ENCODE measurements at places on chromosomes 1 and 21.

DNA sequence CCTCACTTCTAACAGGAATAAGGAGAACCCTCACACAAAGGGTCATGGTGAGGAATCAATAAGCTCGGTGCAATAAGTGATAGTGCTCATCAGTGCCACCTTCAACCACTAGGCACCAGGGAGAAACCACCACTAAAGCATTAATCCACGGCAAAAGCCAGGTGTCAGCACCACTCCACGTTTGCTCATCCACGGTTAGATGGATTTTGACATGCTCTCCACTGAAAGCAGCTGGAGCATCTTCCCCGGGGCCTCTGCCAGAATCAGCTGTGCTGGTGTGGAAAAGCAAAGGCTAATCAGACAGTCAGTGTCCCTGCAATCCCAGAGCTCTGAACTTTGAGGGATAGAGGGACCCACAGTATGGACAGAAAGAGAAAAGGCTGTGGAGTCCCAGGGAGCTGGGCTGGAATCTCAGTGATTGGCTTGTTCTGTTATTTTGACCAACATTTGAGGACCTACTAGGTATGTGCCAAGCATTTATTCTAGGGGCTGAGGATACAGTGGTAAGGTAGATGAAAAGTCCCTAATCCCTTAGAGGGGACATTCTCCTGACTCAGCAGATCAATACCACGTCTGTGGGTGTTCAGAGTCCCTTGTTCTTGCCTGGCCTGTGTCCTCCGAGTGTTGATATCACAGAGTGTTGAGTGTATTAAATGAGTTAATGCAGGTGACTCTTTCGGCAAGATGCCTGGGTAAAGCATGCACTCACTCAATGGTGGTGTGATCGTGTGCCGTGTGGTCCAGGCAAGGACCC is 41.3 kb downstream of the FHAD1 start:
- DNase-seq, result no peak

DNA sequence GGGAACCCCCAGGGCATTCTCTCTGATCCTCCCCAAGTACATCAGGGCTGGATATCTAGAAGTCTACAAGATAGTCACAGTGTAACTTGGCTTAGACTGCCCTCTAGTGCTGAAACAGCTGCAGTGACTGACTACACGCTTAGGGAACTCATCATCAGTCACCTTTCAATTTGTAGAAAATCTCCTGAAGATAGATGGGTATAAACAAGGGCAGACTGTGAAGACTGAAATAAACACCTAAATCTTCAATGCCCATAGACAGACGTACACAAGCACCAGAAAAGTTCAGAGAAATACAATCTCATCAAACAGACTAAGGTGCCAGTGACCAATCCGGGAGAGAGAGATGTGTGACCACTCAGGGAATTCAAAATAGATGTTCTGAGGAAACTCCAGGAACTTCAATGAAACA is 46.6 kb downstream of the PACC1 start:
- DNase-seq, result peak; percentile 84

- no peak for DNase-seq
Observed at GRCh38 chr21:40752125-40752524, 94.8 kb downstream of the DSCAM start.

GRCh38 chr1:62823556-62823955 is 39.6 kb downstream of the ATG4C start:
- DNase-seq, result no peak

- no peak for DNase-seq
Observed at GRCh38 chr1:155636397-155637153, 26.6 kb downstream of the MSTO1 start.

DNA sequence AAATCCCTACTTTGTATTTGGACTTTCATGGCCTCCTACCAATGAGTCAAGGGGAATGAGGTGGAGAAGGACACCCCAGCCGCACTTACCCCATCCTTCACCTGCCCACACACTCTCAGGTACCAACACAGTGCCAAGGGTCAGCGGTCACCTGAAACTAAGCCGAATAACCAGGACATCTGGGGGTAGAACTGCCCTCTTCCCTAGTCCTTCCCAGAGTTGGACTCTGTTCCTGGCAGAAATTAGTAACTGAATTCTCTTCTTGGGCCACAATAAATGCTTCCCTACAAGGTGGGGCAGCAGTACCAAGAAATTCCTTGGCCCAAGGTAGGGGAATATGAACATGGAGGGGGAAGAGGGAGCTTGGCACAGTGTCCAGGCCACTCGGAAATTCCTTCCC is 7.3 kb downstream of the SLC45A3 start:
- DNase-seq, result no peak

DNA sequence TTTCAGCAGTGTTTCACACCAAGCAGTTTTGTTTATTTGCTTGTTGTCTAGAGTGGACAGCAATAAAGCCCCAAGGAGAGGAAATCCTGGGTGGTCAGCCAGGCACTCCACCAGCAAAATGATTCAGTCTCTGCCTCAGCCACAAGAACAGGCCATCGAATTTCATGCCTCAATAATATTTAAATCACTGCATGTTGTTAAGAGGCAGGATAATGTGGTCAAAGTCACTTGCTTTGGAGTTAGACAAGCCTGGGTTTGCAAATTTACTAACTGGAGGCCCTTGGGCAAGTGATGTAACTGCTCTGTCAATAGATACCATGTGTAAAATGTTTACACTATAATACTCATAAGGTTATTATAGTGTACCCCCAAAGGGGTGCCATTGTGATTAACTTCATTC is 349.6 kb downstream of the LMO4 start:
- no peak for DNase-seq

DNA sequence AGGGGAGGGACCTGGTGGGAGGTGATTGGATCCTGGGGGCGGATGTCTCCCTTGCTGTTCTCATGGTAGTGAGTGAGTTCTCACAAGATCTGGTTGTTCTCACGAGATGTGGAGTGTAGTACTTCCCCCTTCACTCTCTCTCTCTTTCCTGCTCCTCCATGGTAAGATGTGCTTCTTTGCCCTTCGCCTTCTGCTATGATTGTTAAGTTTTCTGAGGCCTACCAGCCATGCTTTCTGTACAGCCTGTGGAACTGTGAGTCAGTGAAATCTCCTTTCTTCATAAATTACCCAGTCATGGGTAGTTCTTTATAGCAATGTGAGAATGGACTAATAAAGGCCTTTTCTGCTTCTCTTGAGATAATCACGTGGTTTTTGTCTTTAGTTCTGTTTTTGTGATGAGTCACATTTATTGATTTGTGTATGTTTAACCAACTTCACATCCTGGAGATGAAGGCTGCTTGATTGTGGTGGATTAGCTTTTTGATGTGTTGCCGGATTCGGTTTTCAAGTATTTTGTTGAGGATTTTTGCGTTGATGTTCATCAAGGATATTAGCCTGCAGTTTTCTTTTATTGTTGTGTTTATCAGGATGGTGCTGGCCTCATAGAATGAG is 45.5 kb downstream of the RABGAP1L start:
- DNase-seq, result peak; percentile 29
